ENCODE measurements at places on chromosomes 12 and 14. TPM values are rescaled to one million over a fixed set of nuclear protein-coding genes. Genes with fewer than 3 reads are reported as not detected.

The SERPINA9 gene
- total RNA-seq, result not detected

The CFL2 gene
- total RNA-seq, result 55.9 TPM

The COL2A1 gene
- 386 TPM for total RNA-seq

The CLEC4A gene
- total RNA-seq, result not detected

The FSCB gene
- total RNA-seq, result not detected

The TRHDE gene
- total RNA-seq, result 0.66 TPM

The NAV3 gene
- total RNA-seq, result 4.7 TPM

The PZP gene
- not detected for total RNA-seq

The GRIP1 gene
- 38.4 TPM for total RNA-seq

The TRAF3 gene
- 25.8 TPM for total RNA-seq

The KIF26A gene
- 15.2 TPM for total RNA-seq

The MMP14 gene
- total RNA-seq, result 63.2 TPM

The MGAT2 gene
- total RNA-seq, result 32.3 TPM

The AKAP6 gene
- total RNA-seq, result 9.7 TPM

The GLIPR1L2 gene
- total RNA-seq, result 0.40 TPM

The KRT73 gene
- not detected for total RNA-seq

The ACSM4 gene
- not detected for total RNA-seq

The CIROP gene
- total RNA-seq, result not detected

The PLBD1 gene
- 3.5 TPM for total RNA-seq

The KRT74 gene
- total RNA-seq, result not detected

The CACNA1C gene
- 1.6 TPM for total RNA-seq

The PPP1R36 gene
- total RNA-seq, result 0.33 TPM

The CKB gene
- 961 TPM for total RNA-seq

The LRRIQ1 gene
- 4.3 TPM for total RNA-seq

The KRT6C gene
- not detected for total RNA-seq

The SERPINA1 gene
- total RNA-seq, result not detected

The PLEKHD1 gene
- total RNA-seq, result 0.14 TPM

The ABCD2 gene
- total RNA-seq, result 0.70 TPM

The CFAP54 gene
- total RNA-seq, result 3.1 TPM

The CNPY2 gene
- total RNA-seq, result 244 TPM

The TAS2R19 gene
- total RNA-seq, result 2.8 TPM

The OR4E2 gene
- not detected for total RNA-seq

The STYK1 gene
- total RNA-seq, result not detected

The STAC3 gene
- total RNA-seq, result 3.8 TPM

The BBOF1 gene
- 2.7 TPM for total RNA-seq

The CCDC196 gene
- total RNA-seq, result not detected

The PLEKHH1 gene
- total RNA-seq, result 35.7 TPM

The GLT1D1 gene
- 8.6 TPM for total RNA-seq

The DCN gene
- 17.9 TPM for total RNA-seq

The KRT85 gene
- total RNA-seq, result not detected

The DIO2 gene
- 0.41 TPM for total RNA-seq

The CCDC175 gene
- 0.19 TPM for total RNA-seq

The PFKM gene
- 129 TPM for total RNA-seq

The RNASE1 gene
- total RNA-seq, result 9.7 TPM

The CLEC4D gene
- total RNA-seq, result not detected

The CLEC4E gene
- not detected for total RNA-seq

The INHBC gene
- 0.14 TPM for total RNA-seq

Data from neural crest cell (in vitro differentiated cells).